ENCODE measurements at places on chromosomes 13 and 19. TPM values are rescaled to one million over a fixed set of nuclear protein-coding genes. Genes with fewer than 3 reads are reported as not detected.

DNA sequence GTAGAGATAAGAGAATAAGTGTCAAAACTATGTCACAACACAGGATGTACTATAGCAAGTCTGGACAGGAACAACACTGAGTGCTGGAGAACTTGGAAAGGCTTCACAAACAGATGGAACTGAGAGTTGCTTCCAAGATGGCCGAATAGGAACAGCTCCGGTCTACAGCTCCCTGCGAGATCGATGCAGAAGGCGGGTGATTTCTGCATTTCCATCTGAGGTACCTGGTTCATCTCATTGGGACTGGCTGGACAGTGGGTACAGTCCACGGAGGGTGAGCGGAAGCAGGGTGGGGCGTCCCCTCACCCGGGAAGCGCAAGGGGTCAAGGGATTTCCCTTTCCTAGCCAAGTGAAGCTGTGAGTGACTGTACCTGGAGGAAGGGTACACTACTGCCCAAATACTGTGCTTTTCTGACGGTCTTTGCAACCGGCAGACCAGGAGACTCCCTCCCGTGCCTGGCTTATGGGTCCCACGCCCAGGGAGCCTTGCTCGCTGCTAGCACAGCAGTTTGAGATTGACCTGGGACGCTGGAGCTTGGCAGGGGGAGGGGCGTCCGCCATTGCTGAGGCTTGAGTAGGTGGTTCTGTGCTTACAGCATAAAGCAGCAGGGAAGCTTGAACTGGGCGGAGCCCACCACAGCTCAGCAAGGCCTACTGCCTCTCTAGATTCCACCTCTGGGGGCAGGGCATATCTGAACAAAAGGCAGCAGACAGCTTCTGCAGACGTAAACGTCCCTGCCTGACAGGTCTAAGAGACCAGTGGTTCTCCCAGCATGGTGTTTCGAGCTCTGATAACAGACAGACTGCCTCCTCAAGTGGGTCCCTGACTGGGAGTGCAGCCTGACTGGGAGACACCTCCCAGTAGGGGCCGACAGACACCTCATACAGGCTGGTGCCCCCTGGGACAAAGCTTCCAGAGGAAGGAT lies 46.0 kb downstream of the USP12 start:
- DNase-seq: no peak

DNA sequence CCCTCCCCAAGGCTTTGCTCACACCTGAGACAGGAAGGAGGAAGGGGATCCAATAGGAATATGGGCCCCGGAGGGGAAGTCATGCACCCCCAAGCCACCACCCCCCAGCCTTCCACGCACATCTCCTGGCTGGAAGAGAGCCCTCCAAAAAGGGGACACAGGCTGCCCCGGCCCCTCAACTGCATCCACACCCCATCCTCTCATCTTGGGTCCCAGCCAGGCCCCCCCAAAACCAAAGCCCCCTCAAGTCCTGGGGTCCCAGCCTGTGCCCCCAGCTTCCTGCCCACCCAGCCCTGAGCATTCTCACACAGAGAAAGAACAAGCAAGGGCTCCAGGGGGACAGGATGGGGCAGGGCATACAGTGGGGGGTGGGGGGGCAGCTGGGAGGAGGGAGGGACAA lies 12.1 kb downstream of the SMIM24 start:
- no peak for DNase-seq

GRCh38 chr13:44128552-44129001 lies 245.0 kb upstream of the SERP2 start:
- no peak for DNase-seq

DNA sequence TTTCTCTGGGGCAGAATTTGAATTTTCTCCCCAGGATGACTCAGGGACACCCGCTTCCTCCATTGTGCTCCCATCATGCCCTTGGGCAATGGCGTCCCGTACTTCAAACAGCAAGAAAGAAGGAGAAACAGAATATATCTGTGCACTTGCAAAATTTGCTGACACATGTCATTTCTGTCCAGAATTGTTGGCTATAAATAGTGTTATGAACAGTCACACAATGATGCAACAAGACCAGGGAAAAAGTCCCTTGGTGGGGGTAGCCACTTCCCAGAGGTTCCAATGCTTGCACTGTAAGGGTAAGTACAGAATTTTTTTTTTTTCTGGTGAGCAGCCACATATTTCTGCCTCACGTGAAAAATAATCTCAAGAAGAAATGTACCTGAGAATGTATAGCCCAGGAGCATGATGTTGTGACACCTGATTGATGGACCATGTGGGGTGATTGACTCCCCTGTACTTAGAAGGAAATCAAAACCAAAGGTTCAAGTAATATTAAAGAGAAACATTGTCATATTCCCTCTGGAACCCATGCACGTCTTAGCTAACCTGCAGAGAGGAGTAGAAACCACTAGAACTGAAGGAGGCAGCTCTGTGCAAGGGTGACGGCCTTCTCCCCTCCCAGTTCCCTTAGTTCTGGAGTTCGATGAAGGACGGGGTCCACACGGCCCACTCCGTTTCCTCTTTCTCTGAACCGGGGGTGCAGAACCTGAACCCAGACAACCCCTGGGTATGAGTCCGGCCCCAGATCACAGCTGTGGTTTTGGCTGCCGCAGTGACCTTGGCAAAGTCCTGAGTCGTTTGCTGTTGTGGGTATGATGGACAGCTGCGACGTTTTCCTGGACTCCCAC lies 9.3 kb upstream of the LAIR1 start:
- DNase-seq: no peak

DNA sequence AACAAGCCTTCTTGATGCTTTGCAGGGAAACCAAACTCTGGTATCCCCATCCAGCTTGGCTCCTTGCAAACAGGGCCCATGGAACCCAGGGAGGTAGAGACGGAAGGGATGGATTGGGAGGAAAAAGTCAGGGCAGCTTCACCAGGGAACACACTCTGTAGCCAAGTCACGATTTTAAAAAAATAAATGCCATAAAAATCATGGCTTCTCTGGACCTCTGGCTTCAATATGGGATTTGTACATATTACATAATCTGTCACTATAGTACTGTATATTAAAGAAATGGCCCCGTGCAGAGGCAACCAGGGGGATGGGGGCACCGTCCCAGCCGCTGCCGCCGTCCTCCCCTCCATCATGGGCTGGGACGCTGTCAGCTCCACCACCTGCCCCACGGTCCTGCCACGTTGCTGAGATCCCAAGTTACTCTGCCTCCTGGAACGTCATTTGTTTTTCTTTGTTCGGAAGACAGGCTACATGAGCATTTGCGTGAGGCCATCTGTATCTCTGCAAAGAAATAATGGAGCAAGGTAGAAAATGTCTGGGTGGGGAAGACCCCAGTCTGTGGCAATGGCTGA lies 313.3 kb downstream of the ZNF536 start:
- DNase-seq: no peak

- DNase-seq: no peak
Measured at GRCh38 chr19:12784871-12785430, 6.3 kb upstream of the JUNB start.

- no peak for DNase-seq
Measured at GRCh38 chr19:1967087-1967608, 26.2 kb downstream of the CSNK1G2 start.

GRCh38 chr13:42086582-42086981 lies 38.1 kb downstream of the DGKH start:
- DNase-seq: no peak

DNA sequence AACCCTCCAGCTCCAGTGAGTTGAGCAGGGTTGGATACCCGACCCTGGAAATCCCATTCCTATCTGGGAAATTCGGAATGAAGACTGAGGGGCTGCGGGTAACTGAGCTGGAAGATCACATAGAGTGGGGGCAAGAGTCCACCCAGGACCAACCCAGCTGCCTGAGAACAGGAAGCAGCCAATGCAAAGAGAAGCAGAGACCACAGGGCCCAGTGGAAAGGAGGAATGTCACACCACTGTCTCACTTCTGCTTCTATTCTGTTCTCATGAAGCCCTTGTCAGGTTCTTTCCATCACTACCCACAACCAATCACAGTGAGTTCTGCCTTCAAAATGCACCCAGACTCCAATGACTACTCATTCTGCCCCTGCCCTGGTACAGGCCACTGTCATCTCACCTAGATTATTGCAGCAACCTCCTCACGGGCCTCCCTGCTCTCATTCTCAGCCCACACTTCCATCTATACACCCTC lies 15.3 kb downstream of the DYRK1B start:
- DNase-seq: no peak

GRCh38 chr13:36814465-36814864 lies 4.6 kb upstream of the RFXAP start:
- DNase-seq: no peak

GRCh38 chr13:66977161-66977560 lies 253.0 kb downstream of the PCDH9 start:
- no peak for DNase-seq

DNA sequence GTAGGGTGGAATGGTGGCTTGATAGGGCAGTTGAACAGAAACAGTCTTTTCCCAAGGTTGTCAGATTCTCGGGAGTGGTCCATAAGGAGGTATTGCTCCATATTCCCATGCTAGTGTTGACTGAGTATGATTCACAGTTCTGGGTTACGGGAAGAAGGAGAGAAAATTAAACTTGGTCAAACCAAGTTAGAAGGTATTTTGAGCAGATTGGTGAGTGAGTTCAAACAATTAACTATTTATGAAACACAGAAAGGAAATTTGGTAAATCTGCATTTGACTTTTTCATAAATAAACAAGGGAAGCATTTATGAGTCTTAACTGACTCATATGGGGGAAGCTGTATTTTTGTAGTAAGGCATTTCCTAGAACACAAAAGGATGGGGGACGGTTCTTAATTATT lies 2419.4 kb downstream of the PCDH9 start:
- DNase-seq: no peak

- no peak for DNase-seq
Measured at GRCh38 chr19:11736696-11737095, 2.0 kb downstream of the ZNF823 start.

- DNase-seq: no peak
Measured at GRCh38 chr13:25190771-25191170, 18.7 kb upstream of the AMER2 start.

GRCh38 chr13:59510386-59510785 lies 653.3 kb downstream of the DIAPH3 start:
- no peak for DNase-seq

SLC25A30 gene
- total RNA-seq: 11.7 TPM

ADM5 gene
- 2.9 TPM for total RNA-seq

ZNF525 gene
- total RNA-seq: 34.4 TPM

TMC4 gene
- 0.48 TPM for total RNA-seq

KHSRP gene
- 76.1 TPM for total RNA-seq

ZNF587B gene
- total RNA-seq: 10.7 TPM

MBD3L3 gene
- not detected for total RNA-seq

Measured in breast epithelium (tissue), 4 donors.